ENCODE measurements at places on chromosomes 11 and 22.
A peak's percentile ranks its signal among the peaks of the same experiment; 100 is the strongest.

DNA sequence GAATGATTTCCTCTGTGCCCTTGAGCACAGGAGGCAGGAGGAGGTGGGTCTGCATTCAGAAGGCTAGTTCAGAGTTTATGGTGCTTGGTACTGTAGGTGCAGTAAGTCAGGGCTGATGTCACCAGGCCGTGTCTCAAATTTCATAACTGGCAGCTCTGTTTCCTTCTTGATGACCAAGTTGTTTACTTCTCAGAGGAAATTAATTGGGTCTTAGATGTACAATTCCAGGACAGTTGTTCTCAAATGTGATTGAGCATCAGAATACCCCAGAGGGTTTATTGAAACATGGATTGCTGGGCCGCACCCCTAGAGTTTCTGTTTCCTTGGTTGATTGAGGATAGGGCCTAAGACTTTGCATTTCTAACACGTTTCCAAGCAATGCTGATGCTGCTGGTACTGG is 6.2 kb downstream of the AMOTL1 start:
- DNase-seq, result no peak

DNA sequence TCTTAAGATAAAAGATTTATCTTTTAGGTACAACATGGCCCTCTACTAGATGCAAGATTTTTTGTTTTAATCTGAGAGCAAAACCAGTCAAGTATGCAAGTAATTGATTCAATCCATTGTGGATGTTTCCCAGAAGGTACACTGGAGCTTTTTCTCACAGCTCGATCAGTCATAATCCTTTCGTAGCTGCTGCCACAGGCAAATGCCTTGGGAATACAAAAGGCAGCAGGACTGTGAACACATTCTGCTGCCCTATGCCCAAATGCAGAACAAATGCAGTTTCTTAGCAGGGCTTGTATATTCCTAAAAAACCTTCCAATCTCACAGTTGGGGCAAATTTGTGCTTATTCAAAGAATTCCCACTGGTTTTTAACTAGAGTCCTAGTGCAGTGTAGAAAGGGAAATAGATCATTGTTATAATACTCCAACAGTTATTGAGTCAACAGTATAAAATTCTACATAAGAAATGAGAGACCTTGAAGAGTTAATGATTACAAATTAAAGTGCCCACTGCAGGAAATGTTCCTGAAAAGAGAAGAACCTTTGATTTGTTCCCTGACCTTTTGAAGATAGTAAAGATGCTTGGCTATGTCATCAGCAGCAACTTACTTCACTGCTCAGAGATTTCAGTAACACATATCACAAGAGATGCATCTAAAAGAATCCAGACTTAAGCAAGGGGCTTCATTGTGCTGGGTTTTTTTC is 14.1 kb downstream of the LPXN start:
- no peak for DNase-seq

- no peak for DNase-seq
Measured at GRCh38 chr22:37371911-37372310, 55.4 kb downstream of the ELFN2 start.

GRCh38 chr11:108975641-108976071 is 310.8 kb downstream of the DDX10 start:
- DNase-seq, result no peak

DNA sequence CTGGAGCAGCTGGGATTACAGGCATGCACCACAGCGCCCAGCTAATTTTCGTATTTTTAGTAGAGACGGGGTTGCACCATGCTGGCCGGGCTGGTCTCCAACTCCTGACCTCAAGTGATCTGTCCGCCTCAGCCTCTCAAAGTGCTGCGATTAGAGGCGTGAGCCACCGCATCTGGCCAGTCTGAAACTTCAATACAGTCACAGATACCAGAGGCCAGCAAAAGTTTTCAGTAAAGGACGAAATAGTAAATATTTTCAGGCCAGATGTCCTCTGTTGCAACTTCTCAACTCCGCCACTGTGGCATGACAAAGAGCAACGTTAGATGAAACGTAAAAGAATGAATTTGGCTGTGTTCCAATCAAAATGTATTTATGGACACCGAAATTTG is 403.6 kb downstream of the MN1 start:
- DNase-seq, result no peak

- DNase-seq, result no peak
Measured at GRCh38 chr11:115965767-115966504, 461.7 kb upstream of the CADM1 start.

DNA sequence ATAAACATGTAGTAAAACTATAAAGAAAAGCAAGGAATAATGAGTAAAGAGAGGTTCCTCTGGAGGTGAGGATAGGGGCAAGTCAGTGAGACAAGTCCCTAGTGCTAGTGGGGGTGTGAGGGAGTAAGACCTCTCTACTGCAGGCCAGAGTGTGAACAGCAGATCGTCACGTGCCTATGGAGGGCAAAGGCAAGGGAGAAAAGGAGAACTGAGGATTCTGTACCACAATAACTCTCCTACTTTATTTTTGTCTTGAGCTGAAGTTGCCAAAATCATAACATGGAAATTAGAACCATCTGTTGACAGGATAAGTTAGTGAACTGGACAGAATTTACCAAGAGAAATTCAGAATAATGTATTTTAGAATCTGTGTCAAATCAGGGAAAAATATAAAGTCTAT is 77.6 kb downstream of the ENTHD1 start:
- no peak for DNase-seq

DNA sequence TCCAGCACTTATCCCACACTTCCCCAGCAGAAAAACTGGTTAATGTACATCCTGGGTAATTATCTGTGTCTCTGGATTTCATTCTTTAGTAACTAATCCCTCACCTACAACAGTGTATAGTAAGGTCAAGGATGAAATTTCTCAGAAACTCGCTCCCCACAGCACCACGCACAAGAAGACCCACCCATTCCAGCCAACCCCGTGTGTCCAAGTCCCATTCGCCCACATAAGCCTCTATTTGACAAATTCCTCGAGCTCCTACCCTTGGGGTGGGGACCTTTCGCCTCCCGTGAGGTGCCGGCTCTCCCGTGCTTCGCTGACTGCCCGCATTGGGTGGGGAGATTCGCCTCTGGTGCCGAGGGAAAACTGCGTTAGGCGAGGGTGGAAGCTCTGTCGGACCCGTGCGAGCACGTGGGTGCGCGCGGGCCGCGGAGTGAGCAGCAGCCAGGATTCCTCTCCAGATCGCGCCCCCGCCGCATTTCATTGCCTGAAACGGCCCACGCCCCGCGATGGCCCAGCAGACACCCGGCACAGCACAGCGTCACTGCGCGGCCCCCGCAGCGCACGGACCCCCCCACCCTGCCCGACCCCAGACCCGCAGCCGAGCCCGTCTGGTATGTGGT is 866 bp downstream of the EXPH5 start:
- DNase-seq, result peak; percentile 47

GRCh38 chr11:34263441-34264091 is 94.2 kb downstream of the ABTB2 start:
- DNase-seq, result no peak

DNA sequence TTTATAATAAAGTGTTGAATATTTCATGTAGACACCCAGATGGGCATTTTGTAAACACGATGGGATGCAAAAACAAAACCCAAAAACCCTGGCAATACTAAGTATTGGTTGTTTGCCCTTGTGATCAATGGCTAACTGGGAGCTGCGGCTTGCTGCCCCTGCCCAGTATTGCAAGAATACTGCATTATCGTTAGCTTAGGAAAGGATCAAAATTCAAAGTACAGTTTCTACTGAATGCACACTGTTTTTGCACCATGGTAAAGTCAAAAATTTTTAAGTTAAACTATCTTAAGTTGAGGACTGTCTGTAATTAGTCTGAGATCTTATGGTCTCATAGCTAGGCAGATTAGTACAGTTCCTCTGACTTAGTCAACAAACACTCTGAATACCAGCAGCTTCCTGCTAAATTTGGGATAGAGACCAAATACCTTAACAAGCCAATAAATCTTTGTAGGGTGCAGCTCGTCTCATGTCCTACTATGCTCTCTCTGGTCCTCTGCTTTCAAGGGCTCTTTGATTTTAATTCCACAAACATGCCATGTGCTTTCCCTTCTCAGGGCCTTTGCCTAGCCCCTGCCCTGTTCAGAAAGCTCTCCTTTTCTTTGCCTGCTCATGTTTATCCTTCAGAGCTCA is 4.0 kb downstream of the CCDC90B start:
- DNase-seq, result no peak

GRCh38 chr22:41976070-41976901 is 7.0 kb downstream of the SEPTIN3 start:
- peak; percentile 52 for DNase-seq

DNA sequence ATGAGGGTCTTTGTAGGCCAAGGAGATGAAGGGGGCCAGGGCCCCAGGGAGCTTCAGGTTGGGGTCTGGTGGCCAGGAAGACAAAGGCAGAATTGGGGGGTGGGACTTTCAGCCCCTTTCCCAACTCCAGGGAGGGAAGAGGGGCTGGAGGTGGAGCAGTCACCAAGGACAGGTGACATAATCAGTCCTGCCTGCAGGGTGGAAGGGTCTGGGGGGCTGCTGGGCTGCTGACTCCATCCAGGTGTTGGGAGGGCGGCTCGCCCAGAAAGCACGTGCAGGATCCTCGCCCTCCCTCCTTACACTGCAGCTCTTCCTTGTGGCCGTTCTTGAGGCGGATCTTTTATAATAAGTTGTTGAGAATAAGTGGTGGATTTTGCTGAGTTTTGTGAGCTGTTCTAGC is 1491.1 kb downstream of the TBC1D22A start:
- DNase-seq, result no peak

- no peak for DNase-seq
Measured at GRCh38 chr11:15473954-15474837, 359.5 kb downstream of the INSC start.

DNA sequence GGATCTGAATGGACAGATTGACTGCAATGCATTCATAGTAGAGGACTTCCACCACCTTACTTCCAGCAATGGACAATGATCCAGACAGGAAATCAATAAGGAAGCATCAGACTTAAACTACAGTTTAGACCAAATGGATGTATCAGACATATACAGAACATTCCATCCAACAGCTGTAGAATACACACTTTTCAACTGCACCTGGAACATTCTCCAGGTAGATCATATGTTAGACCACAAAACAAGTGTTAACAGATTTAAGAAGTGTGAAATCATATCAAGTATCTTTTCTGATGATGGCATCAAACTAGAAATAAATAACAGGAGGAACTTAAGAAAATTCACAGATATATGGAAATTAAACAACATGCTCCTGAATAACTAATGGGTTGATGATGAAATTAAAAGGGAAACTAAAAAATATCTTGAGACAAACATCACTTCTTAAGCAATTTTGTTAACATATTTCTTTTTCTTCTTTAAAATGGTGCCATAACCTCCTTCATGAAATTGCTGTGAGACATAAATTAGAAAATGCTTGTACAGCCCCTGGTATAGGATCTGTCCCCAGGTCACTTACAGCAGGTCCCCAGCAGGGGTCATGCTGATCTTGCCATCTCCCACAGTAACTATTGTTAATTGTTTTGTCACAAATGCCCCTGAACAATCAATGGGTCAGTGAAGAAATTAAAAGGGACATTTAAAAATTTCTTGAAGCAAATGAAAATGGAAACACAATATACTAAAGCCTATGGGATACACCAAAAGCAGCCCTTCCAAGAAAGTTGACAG is 100.0 kb upstream of the OR4B1 start:
- no peak for DNase-seq

GRCh38 chr11:5335170-5335569 is 8.2 kb downstream of the OR51B5 start:
- no peak for DNase-seq

DNA sequence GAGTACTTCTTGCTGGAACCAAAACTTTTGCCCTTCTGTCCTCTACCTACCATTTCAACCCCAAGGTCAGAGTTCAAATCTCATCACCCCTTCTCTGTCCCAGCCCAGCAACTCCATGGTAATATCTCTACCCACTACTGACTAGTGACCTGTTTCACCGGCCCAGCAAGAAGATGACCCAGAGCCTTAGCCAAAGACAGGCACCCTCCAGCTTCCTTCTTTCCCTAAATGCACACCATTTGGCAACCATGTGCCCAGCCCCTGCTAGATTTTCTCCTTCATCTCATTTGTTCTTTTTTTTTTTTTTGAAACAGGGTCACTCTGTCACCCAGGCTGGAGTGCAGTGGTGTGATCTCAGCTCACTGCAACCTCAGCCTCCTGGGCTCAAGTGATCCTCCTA is 14.9 kb downstream of the ARAP1 start:
- DNase-seq, result no peak

- no peak for DNase-seq
Measured at GRCh38 chr11:70721006-70721405, 322.7 kb downstream of the CTTN start.

GRCh38 chr11:69471729-69472540 is 9.5 kb upstream of the LINC01488 start:
- DNase-seq, result no peak

DNA sequence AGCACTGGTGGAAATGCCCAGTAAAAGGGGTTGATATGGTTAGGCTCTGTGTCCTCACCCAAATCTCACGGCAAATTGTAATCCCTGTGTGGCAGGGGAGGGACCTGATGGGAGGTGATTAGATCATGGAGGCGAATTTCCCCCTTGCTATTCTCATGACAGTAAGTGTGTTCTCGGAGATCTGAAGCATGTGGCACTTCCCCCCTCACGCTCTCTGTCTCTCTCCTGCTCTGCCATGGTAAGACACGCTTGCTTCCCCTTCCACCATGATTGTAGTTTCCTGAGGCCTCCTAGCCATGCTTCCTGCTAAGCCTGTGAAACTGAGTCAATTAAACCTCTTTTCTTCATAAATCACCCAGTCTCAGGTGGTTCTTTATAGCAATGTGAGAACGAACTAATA is 37.4 kb downstream of the PACSIN2 start:
- no peak for DNase-seq

- DNase-seq, result no peak
Measured at GRCh38 chr11:15590132-15590531, 475.4 kb downstream of the INSC start.

DNA sequence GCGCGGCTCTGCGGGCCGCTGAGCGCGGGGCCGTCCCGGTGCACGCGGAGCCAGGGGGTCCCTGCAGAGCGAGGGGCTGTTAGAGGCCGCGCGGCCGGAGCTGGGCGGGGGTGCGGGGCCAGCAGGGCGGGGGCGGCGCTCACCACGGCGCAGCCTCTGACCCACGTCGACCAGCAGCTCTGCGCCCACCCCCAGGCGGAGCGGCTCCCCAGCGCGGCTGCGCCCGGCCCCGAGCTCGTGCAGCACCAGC is 385 bp upstream of the SCO2 start:
- DNase-seq, result no peak

DNA sequence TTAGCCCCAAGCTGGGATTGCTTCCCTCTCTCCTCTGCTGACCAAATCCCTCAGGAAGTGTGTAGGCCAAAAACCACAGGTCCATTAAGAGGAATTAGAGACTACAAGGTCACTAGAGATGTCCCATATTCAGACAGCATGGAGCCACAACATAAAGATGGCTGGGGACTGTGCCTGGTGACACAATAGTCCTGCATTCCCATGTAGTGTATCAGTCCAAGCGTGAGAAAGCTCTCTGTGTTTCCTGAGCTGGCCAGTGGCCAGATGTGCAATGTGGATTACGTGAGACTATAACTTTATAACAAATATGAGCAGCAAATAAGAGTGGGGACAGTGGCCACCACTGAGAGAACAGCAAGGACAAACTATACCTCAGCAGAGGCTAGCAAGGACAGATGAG is 7.6 kb upstream of the MS4A10 start:
- no peak for DNase-seq

Measured in spinal cord (tissue), 10 donors.